ENCODE measurements at places on chromosomes 4 and X.

DNA sequence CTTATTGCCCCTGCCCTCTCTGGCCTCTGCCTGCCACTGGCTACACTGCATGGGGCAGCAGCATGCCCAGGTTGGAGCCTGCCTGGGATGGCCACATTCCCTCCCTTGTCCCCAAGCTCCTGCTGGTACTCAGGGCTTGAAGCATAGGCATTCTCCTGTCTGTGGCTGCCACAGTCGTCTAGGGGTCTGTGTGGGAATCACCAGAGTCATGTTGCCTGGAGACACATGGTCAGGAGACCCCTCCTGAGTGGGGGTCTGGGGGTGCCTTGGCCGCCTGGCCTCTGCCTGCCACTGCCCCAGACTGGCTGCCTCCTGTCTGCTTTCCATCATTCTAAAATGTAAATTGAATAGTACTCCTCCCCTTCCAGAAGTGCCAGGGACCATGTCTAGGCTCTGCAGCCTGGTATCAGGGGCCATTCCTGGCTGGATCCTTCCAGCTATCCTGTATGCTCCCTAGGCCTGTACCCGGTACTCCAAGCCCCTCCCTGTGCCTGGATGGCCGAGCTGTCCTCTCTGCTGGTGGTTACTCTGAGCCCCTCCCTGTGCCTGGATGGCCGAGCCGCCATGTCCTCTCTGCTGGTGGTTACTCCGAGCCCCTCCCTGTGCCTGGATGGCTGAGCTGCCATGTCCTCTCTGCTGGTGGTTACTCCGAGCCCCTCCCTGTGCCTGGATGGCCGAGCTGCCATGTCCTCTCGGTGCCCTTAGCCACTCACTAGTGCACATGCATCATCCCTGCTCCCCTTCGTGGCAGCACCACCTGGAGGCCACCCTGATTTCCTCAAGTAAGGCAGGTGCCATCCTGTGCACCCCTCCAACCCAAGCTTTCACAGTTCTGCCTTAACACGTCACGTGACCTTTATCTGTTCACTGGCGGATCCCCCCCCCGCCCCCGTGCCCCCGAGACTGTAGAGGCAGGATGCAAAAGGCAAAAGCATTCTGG, 5.5 kb upstream of the NKX1-1 start:
- DNase-seq = no peak

GRCh38 chrX:4253092-4253491, 539.6 kb upstream of the PRKX start:
- peak; percentile 51 for DNase-seq

DNA sequence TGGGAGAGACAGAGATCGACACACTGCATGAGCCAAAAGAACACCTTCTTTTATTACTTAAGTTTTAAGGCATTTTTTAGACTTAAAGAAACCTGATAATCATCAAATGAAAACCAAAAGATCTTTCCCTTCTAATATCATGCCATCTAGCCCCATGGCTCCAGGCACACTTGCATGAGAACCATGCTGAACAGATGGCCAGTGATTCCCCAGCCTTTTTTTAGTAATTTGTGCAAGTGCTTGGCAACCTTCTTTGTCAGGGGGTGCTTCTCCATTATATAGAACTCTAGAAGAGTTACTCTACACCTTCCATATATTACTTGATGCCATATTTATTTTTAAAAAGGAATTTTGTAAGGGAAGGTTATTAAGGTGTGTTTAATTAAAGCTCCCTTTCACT, 182.2 kb upstream of the TEX13C start:
- no peak for DNase-seq

- no peak for DNase-seq
Observed at GRCh38 chrX:149259241-149259640, 245.9 kb downstream of the IDS start.

DNA sequence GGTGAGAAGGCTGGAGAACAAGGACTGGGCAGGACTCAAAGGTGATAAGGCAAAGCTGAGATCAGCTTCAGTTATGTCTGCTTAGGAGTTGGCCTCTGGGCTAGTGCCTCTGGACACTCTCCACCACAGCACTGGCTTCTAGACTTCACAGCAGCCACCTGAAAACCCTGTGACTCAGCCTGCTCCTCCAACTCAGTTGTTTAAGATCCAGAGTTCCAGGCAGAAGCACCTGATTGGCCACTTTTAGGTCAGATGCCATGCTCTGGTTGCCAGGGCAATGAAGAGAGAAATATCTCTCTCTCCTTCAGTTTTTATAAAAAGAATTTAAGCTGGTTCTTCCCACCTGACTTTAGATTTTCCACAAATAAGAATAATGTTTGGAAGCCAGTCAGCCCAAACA, 47.9 kb upstream of the BLTP1 start:
- DNase-seq = no peak

- no peak for DNase-seq
Observed at GRCh38 chr4:152094970-152095700, 334.3 kb upstream of the GATB start.

DNA sequence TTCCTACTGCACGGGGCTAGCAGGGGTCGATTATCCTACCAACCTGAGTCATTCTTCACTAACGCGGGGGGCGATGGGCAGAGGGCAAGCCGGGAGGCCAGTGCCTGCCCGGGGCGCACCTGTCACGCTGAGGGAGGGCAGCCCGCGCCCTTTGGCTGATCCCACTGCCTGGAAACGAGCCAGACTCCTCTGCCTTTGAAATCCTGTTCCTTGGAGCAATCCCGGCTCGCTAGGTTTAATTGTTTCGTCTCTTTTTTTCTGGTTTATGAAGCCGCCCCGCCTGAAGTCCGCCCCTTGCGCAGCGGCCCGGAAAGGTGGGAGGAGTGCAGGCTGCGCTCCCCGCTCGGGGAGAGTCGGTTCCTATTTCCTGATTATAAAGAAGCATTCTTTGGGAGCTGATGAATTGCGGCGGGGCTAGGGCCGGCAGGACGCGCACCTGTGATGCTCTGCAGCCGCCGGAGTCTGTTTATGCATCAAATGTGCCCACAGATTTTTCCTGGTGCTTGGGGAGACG, 484.2 kb downstream of the BCOR start:
- no peak for DNase-seq

DNA sequence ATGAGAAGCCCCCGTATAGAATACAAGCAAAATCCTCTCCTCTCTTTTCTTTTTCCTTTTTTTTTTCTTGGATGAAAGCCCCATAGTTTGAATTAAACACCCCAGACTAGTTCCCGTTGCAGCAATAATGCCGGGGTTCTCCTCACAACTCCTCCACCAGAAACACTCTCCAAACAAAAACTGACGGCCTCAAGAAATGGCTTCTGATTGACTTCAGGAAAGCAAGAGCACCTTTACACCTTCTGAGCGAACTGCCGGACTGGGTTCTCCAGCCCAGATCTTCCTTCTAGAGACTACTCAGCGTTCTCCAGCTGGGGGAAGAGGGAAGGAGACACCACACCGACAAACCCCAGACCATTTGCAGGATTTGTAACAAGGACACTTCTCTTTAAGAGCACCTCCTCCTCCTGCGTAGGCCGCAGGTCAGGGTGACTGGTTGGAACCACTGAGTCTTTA, 4.0 kb downstream of the HAND2 start:
- DNase-seq = no peak

DNA sequence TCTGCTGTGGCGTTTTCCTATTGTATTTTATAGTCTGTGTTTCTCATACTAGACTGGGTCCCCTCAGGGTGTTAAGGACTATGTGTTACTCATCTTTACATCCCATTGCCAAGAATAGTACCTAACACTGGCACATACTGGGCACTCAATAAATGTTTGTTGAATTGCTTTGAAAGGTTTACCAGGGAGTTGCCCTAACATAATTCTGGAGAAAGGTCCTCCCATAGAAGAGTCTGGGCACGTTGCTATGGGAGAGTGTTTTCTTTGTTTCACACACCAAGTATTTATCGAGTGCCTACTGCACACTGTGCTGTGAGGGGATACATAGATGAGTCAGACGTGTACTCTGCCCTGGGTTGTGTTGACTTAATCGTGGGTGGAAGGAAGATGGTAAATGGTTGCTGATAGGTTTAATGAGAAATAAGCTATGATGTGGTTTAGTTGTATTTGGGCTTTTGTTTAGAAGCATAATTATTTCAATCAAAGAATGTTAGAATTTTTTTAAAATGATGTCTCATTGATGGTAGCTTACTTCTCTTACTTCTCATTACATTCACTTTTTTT, 42.9 kb downstream of the AFF1 start:
- peak; percentile 37 for DNase-seq

- no peak for DNase-seq
Observed at GRCh38 chrX:3598709-3599108, 114.7 kb downstream of the PRKX start.

DNA sequence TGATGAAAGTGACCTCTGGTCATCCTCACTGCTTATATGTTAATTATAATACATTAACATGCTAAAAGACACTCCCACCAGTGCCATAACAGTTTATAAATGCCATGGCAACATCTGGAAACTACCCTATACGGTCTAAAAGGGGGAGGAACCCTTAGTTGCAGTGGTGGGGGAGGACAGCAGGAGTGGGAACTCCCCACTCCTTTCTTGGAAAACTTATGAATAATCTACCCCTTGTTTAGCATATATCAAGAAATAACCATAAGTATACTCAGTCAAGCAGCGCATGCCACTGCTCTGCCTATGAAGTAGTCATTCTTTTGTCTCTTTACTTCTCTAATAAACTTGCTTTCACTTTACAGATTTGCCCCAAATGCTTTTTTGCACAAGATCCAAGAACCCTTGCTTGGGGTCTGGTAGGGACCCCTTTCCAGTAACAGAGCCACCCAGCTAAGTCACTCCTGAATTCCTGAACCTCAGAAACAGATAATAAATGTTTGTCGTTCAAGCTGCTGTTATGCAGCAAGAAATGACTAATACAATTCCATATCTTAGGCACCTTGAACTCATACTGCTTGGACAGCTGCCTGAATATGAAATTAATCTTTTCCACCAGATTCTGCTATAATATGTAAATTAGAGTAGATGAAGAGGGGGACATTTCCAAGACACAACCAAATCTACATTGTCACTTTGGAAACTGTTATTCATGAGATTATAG, 14.4 kb upstream of the REPS2 start:
- DNase-seq = no peak

DNA sequence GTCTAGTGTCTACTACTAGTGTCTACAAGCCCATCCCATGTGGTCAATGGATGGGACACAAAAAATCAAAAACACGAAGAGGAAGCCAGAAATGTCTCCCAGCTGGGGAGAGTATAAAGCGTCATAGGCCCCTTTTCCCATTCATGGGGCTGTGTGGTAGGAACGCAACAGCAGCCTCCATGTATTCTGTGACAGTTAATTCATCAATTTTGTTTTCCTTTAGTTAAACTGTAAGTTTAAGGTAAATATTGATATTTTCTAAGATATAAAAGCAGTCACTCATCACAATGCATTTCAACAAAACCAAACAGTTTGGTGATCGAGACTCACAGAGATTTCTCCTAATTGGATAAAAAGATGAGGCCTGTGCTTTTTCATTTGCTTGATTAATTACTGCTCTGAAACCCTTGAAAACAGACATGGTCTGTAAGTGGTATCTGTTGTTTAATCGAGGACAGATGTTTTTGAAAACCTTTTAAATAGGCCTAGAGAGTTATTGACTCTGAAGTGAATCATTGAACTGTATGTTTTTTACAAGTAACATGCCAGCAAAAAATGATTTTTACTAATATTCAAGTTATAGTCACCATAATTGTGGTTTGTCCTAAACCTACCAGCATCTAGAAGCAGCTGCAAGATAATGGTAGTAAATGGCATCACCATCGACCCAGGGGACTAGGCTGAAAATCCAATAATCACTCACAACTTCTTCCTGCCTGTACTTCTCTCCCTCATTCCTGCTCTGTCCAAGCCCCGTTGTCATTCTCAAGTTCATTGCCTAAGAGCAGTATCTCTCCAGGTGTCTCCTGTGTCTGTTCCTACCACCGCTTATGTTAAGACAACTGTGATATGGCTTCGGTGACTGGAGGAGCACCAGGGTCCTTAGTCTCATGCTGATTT, 87.7 kb upstream of the SHISA3 start:
- DNase-seq = no peak

- DNase-seq = no peak
Observed at GRCh38 chr4:23161787-23162186, 469.1 kb downstream of the GBA3 start.

DNA sequence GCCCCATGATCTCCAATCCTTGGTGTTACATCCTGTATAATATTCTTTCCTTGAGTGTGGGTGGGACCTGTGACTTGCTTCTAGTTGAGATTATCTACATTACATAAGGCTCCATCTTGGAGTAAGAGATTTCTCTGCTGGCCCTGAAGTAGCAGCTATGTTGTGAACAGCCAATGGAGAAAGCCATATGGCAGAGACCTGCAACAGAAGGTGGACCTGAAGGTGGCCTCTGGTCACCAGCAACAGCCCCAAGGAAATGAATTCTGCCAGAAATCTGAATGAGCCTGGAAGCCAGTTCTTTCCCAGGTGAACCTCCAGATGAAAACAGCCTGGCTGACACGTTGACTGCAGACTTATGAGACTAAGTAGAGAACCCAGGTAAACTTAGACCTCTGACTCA, 2.3 kb upstream of the INTS6L start:
- no peak for DNase-seq

DNA sequence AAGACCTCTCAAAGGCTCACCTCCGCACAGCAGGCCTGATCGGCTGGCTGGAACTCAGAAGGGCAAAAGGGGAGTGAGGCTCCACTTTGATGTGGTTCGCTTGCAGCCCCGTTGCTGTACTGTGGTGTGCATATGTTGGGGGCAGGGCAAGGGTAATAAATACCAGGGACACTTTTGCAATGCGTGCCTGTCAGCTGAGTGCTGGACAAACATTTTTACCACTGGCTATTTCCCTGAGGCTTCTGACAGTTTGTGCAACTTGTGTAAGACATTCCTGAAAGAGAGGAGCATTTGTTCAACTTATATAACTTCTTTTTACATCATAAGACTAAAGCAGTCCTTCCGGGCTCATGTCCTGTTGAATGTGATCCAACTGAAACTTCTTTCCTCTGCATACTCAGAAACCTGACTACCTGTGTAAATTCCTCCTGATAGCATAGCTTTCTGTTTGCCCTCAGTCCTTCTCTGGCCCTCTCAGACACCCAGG, 82.3 kb downstream of the SPRY1 start:
- DNase-seq = peak; percentile 49

DNA sequence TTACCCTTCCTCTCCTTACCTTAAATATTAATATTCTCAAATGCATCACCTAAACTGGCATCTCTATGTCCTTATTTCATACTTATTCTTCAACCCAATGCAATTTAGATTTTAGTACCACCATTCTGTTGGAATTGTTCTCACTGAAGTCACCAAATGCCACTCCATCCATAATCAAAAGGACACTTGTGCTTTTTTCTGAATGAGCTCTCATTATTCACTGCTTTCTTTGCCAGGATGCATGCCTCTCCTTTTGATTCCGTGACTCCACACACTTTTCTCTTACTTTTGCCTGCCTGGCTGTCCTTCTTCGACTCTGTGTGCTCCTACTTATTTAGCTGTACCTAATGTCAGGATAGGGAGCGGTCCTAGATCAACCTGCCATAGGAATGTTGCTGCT, 633.1 kb upstream of the BOD1L1 start:
- DNase-seq = no peak

- no peak for DNase-seq
Observed at GRCh38 chrX:13597874-13598273, 28.5 kb downstream of the EGFL6 start.

GRCh38 chrX:139875841-139876240, 57.0 kb downstream of the ATP11C start:
- no peak for DNase-seq
